ENCODE measurements at places on chromosomes 12 and 14.

DNA sequence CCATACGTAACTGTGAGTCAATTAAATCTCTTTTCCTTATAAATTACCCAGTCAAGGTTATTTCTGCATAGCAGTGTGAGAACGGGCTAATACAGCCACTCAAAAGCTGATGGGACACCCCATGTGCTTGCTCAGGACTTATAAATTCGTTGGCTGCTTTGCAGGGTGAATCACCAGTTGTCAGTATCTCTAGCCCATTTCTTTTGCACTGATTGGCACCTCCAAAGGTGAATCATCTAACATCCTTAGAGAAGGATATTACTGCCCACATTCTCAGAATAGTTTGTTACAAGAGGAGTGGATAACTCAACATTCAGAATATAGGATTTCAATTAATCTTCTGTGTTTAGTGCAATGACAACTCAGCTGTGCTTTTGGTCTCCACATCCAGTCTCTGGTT is 601.5 kb downstream of the KCNH5 start:
- no peak for DNase-seq

DNA sequence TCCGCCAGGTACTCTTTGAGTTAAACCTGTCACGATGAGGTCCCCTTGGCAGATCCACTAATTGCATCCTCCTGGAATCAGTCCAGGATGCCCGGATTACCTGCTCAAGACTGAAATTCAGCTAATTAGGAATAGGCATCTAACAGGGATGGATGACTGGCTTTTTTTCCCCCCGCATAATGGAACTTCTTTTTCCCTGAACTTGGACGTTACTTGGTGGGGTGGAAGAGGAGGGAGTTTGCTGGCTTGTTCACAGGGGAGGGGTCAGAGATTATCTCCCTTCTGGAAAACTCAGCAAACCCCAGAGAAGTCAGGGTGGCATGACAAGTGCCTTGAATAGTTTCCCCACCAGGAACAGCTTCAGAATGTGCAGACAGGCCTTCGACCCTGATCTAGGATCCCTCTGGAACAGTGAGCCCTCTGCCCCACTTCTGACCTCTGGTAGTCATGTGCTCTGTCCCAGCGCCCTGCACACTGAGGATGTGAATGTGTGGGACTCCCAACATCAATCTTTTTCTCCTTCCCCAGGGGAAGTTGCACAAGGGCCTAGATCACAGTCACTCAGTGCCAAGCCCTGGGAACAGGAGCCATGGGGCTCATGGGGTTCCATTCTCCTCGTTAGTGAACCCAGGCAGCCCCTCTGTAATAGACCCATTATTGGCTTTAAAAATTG is 142.5 kb downstream of the SMOC1 start:
- no peak for DNase-seq

DNA sequence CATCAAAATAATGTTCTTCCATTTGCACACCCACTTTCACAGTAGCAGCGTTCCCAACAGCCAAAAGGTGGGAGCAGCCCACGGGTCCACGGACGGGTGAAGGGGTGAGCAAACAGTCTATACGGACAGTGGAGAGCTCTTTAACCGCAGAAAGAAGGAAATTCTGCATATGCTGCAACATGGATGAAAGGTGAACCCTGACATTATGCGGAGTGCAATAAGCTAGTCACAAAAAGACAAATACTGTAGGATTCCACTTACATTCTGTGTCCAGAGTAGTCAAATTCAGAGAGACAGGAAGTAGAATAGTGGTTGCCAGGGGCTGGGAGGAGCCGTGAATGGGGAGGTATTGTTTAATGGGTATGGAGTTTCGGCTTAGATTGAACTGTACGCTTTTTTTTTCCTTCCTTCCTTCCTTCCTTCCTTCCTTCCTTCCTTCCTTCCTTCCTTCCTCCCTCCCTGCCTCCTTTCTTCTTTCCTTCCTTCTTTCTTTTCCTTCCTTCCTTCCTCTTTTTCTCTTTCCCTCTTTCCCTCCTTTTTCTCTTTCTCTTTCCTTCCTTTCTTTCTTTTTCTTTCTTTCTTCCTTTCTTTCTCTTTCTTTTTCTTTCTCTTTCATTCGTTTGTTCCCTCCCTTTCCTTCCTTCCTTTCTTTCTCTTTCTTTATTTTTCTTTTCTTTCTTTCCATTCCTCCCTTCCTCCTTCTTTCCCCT is 15.8 kb upstream of the ANKRD9 start:
- DNase-seq = no peak

- DNase-seq = no peak
Measured at GRCh38 chr12:111753144-111753881, 13.4 kb upstream of the ALDH2 start.

GRCh38 chr12:93741659-93742109 is 64.5 kb downstream of the CRADD start:
- no peak for DNase-seq

DNA sequence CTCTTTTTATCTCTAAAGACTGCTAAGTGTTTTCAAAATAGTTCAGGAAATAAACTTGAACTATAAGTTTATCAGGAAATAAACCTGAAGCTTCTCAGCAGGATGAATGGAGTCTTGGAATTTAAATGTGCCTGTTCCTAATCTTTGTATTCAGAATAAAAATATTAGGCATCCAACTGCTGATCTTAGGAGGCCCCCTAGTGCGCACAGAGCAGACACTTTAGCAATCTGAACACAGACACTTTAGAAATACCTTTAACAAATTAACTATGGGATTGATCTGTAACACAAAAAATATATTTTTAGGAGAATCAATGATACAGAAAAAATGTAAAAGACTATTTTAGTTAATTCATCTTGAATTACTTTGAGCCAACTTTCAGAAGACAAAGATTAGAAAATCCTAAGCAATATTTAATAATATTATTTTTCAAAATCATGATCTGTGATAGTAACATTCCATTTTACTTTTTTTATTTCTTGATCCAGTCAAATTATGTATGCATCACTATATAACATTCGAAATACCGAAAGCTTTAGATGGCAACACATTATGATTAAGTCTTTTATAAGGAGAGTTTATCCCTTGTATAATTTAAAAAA is 80.9 kb downstream of the SLC41A2 start:
- DNase-seq = no peak

DNA sequence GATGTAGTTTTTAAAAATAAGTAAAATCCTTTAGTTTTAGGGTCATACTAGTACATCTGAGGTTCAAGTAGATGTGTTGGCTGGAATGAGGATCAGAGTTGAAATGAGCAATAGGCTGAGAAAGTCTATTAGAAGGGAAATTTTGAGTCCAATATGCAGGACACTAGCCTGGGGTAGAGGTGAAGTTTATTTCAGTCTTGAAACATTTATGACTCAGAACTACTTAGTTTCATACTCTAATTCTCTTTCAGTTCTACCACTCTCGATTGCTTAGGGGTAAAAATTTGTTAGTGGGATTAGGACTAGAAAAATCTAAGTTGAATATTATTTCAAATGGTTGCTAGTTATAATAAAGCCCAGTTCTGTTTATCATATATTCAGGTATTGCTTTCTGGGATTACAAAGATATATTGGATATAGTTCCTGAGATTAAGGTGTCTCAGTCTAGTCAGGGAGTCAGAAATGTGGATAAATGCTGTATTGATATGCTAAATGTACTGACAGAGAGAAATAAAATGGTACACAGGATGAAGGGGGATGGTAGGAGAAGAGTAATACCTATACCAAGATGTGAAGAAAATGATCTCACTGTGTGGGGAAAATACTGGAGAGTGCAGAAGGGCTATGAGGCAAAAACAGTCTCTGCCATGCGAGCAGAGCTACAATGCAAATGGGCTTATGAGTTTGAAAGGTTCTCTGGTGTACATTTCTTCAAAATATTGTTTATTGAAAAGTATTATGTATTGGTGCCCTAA is 395.8 kb upstream of the FBXO33 start:
- DNase-seq = no peak

DNA sequence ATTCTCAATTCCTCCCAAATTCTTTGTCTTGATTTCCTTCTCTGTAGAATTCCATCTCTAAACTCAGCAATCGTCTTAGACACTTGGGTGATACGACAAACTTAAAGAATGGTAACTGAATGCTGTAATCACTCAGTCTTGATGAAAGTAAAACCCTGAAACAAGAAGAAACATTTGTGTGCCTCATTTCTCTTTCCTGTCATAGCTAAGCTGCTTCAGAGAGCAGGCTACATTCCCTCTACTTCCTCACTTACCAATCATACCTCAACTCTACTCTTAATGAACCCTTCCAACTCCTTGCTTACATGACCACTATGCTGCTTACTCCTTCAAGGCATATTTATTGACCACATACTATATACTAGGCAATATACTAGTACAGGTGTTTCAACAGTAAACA is 8.3 kb downstream of the MAP4K5 start:
- no peak for DNase-seq

DNA sequence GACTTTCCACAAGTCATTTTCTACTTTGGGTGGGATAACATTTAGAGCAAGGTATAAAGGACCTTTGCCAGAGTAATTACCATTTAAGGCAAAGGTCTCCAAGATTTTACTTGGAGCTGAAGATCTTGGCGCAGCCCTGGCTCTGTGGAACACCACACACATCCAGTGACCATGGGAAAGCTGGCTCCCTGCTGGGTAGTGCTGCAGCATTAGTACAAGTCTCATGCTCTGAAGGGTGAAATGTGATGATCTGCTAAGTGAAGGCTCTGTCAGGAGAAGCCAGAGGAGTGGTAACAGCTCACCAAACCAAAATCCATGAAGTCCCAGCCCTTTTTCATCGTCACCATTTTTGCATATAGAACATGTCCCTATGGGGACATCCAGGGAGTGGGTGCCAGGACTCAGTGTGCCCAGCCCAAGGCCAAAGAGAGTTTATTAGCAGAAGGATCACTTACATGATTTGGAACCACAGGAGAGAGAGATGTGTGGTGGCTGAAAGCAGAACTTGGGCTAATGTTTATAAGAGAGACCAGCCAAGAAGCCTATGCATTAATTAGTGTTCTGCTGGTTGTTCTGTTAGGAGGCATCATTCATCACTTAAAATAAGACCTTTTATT is 110.7 kb downstream of the SLC38A6 start:
- no peak for DNase-seq

GRCh38 chr12:96040305-96041133 is 5.1 kb upstream of the LTA4H start:
- no peak for DNase-seq

- DNase-seq = no peak
Measured at GRCh38 chr12:68425998-68426397, 93.8 kb upstream of the MDM1 start.

GRCh38 chr14:95033682-95034632 is 123.4 kb downstream of the DICER1 start:
- DNase-seq = no peak

DNA sequence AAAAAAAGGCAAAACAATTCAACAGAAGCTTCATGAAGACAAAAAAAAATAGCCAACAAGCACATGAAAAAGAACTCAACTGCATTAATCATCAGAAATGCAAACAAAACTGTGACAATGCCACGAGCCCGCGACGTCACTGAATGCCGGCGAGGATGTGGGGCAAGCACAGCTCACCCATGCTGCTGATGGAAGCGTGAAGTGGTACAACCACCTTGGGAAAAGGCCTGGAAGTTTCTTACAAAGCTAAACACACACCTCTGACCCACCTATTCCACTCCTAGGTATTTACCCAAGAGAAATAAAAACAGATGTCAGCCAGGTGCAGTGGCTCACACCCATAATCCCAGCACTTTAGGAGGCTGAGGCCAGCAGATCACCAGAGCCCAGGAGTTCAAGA is 10.5 kb downstream of the BTBD6 start:
- DNase-seq = no peak

DNA sequence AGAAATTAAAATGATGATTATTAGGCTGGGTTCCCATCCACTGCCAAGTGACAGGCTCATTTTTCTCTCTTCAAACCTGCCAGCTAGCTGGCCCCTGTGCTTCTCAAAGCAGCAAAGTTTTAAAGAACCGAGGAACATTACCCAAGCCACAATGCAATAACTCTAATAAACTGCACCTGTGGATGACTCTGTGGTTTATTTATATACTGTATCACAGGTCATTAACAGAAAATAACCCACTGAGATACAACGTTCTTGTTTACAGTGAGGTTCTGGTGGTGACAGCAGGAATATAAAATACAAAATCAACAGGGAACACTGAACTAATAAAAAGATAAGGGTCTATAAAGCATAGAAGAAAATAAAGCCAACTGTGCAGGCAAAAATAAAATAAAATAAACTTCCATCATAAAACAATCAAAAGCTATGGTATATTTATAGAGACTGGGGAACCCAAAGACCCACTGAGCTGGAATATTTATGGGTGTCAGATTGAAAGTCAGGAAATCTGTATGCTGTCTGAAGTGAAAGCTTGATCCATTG is 472.9 kb downstream of the NOVA1 start:
- DNase-seq = no peak

GRCh38 chr12:57261428-57261865 is 10.5 kb upstream of the STAC3 start:
- DNase-seq = no peak

DNA sequence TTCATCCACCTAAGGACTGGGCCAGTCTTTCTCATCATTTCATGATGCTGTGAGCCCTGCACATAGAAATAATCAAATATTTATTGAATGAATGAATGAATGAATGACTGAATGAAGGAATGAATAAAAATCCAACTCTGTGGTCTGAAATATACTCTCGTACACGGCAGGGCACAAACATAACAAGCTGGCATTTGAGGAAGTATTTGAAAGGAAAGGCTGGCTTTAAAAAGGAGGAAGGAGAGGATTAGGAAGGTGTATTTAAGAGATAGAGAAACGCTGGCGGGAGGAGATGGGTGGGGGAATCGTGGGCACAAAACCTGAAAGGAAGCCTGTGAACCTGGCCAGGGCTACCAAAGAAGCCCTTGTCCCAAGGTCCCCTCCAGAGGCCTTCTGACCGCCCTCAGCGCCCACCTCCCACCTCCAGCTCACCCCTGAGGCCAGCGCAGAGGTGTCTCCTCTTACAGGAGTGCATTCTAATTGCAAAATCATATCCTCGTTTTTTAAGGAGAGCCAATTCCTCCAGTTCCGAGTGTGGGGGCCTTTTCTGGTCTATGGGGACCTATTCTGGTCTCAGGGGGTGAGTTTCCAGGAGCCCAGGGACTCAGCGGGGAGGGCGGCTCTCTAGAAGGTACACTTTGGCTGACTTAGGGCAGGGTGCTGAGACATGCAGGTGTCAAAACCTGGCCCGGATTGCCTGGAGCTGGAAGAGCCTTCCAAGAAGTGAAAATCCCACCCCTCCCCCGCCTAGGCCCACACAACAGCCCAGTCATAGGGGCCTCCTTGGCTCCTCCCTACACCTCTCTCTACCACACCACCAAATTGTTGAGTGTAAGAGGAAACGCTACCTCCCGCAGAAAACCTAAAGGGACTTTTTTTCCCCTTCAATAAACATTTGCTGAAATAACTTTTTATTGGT is 8.7 kb upstream of the JDP2 start:
- DNase-seq = no peak

- DNase-seq = no peak
Measured at GRCh38 chr12:97375310-97375709, 87.3 kb upstream of the RMST start.

Data from Panc1 (cell line).